ENCODE measurements at places on chromosomes 2 and 18. TPM values are rescaled to one million over a fixed set of nuclear protein-coding genes. Genes with fewer than 3 reads are reported as not detected.
A peak's percentile ranks its signal among the peaks of the same experiment; 100 is the strongest.

Gene CD8B2
- total RNA-seq, result not detected

Gene MIB1
- total RNA-seq, result 23.2 TPM

DNA sequence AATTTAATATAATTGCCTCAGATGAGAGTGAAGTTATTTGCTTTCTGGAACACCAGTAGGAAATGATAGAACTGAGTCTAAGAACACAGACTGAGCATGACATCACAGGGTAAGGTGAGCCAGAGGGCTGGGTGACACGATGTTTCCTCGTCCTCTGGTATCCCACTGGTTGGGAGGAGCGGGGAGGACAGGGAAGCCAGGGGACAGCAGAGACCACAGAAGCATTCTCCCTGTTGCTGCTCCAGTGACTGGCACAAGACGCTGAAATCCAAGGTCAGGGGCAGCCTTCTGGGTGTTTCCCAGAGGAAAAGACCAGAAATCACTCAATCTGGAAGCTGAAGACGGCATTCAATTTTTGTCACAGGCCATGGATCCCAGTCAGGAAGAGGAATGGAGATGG is 363.4 kb upstream of the SOX11 start:
- no peak for DNase-seq
- no peak overlapping the region for H3K4me3 ChIP-seq
- H3K27me3 ChIP-seq, result no peaks in the 10 kb centered on the region
- no peaks in the 10 kb centered on the region for H3K4me1 ChIP-seq
- H3K36me3 ChIP-seq, result no peaks in the 10 kb centered on the region

GRCh38 chr2:219642069-219642454 is 14.6 kb downstream of the SLC4A3 start:
- DNase-seq, result no peak
- H3K4me1 ChIP-seq, result peaks cover 24% of the 10 kb centered on the region
- no peaks in the 10 kb centered on the region for H3K36me3 ChIP-seq
- peak overlapping the region; percentile 1 for H3K27ac ChIP-seq
- H3K4me3 ChIP-seq, result no peak overlapping the region

GRCh38 chr2:233386382-233387041 is 32.2 kb downstream of the DGKD start:
- no peak for DNase-seq
- H3K27ac ChIP-seq, result peak overlapping the region; percentile 92
- no peaks in the 10 kb centered on the region for H3K27me3 ChIP-seq
- H3K4me1 ChIP-seq, result peaks cover 64% of the 10 kb centered on the region

Gene TMX3
- 73.0 TPM for total RNA-seq

GRCh38 chr2:184305105-184305504 is 293.2 kb upstream of the ZNF804A start:
- no peak overlapping the region for H3K27ac ChIP-seq
- no peaks in the 10 kb centered on the region for H3K27me3 ChIP-seq
- no peaks in the 10 kb centered on the region for H3K4me1 ChIP-seq
- no peak for DNase-seq
- H3K36me3 ChIP-seq, result no peaks in the 10 kb centered on the region

Gene DNAJC5G
- not detected for total RNA-seq

DNA sequence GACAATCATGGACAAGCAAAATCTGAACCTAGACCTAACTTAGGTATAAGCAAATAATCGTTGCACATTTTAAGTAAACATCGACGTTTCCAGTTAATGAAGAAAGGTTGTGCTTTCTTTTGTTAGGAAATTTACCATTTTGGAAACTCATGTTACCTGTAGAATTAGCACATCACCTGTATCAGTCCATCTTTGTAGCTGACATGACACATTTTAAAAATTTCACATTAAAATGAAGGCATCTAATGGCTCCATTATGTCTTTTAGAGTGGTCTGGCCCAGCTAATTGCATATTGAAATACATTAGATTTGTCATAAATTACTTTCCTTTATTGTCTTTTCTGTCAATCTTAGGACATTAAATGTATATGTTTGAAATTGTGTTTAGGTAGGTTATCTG is 119.0 kb upstream of the MGAT5 start:
- H3K27me3 ChIP-seq, result no peaks in the 10 kb centered on the region
- H3K4me3 ChIP-seq, result no peak overlapping the region
- no peak for DNase-seq
- H3K36me3 ChIP-seq, result no peaks in the 10 kb centered on the region
- H3K27ac ChIP-seq, result no peak overlapping the region

DNA sequence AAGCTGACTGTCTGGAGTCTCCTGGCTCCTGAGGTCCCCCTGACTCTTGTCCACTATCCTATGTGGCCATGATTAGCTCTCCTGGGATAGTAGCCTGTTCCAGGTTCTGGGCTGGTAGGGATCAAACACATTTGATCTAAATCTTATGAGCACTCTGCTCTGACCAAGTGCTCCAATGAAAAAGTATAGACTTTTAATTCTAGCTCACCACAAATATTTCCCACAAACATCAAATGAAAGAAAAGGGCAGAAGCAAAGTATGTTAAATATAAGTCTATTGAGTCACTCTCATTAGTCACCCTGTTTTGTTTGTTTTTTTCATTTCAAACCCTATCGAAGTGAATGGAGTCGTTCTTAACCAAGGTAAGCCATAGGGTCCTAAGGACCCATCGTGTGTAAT is 39.7 kb upstream of the NEDD4L start:
- no peak overlapping the region for H3K27ac ChIP-seq
- H3K4me1 ChIP-seq, result no peaks in the 10 kb centered on the region
- DNase-seq, result no peak
- no peaks in the 10 kb centered on the region for H3K36me3 ChIP-seq

DNA sequence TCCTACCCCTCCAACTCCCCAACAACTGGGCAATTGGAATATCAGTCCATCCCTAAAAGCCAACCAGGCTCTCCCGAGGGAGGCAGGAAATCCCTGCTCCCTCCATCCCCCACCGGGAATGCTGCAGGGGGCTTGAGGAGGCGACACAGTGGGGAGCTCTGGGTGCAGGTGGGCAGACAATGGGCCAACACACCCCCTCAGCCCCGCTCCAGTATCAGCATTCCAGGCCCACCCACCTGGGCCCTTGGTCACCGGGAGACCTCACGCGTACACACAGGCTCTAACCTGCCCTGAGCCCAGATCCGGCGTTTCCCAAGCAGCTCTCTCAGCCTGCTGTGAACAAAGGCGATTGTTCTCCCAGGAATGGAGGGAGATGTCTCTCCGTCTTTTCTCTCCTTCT is 37.6 kb upstream of the FZD7 start:
- no peaks in the 10 kb centered on the region for H3K36me3 ChIP-seq
- H3K27ac ChIP-seq, result no peak overlapping the region
- H3K27me3 ChIP-seq, result no peaks in the 10 kb centered on the region

GRCh38 chr2:240498171-240498957 is 59.4 kb downstream of the ANKMY1 start:
- H3K27ac ChIP-seq, result no peak overlapping the region
- no peak for DNase-seq
- peaks cover 55% of the 10 kb centered on the region for H3K36me3 ChIP-seq

- peak; percentile 82 for DNase-seq
- H3K4me3 ChIP-seq, result no peak overlapping the region
- H3K36me3 ChIP-seq, result peaks cover 33% of the 10 kb centered on the region
- H3K27ac ChIP-seq, result no peak overlapping the region
- H3K4me1 ChIP-seq, result no peaks in the 10 kb centered on the region
Observed at GRCh38 chr2:240626531-240627300, 1.4 kb downstream of the GPR35 start.

DNA sequence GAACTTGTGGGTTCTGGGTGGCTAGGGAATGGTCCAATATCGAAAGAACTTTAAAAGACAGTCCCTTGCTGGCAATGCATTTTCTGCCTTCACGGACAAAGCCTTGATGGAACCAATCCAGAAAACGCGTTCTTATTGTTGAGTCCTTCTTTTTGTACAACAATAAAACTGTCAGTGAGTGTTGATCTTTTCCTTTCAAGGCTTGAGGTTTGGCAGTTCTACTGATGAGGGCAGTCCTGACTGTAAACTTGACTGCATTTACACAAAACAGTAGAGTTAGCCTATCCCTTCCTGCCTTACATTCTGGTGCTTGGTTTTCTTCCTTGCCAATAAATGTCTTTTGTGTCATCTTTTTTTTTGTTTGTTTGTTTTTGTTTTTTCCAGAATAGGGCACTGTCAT is 2.5 kb upstream of the UGT1A7 start:
- H3K4me3 ChIP-seq, result no peak overlapping the region
- H3K4me1 ChIP-seq, result no peaks in the 10 kb centered on the region
- no peak overlapping the region for H3K27ac ChIP-seq
- no peak for DNase-seq
- H3K27me3 ChIP-seq, result no peaks in the 10 kb centered on the region

- no peaks in the 10 kb centered on the region for H3K27me3 ChIP-seq
- no peak overlapping the region for H3K4me3 ChIP-seq
- H3K27ac ChIP-seq, result no peak overlapping the region
- H3K4me1 ChIP-seq, result no peaks in the 10 kb centered on the region
- H3K36me3 ChIP-seq, result no peaks in the 10 kb centered on the region
Observed at GRCh38 chr18:63553081-63553480, 10.9 kb downstream of the SERPINB12 start.

Gene RGPD4
- total RNA-seq, result not detected

DNA sequence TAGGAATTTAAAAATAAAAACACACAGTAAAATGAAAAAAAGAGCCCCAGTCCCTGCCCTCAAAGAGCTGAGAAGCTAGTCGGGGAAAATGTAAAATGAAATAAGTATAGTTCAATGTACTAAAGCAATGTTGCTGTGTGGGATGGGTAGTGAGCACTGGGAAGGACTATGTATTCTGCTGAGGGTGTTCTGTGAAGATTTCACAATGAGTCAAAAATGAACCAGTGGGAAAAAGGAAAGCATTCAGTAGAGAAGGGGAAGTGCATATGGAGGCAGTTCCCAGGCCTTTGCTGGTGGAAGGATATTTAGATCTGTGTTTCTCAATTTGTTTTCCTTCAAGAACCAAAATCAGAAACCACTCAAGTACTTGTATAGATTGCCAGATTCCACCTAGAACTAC is 1094.7 kb upstream of the KLHL29 start:
- H3K27me3 ChIP-seq, result no peaks in the 10 kb centered on the region
- H3K4me1 ChIP-seq, result no peaks in the 10 kb centered on the region
- DNase-seq, result no peak
- no peak overlapping the region for H3K27ac ChIP-seq
- no peaks in the 10 kb centered on the region for H3K36me3 ChIP-seq

GRCh38 chr2:179107737-179108136 is 57.8 kb upstream of the CCDC141 start:
- H3K27ac ChIP-seq, result no peak overlapping the region
- H3K4me1 ChIP-seq, result peaks cover 32% of the 10 kb centered on the region
- DNase-seq, result no peak
- H3K4me3 ChIP-seq, result no peak overlapping the region
- no peaks in the 10 kb centered on the region for H3K27me3 ChIP-seq
- H3K36me3 ChIP-seq, result peaks cover 48% of the 10 kb centered on the region

Gene GPR155
- 33.9 TPM for total RNA-seq

Gene POTEF
- total RNA-seq, result not detected

GRCh38 chr18:45836242-45837205 is 11.0 kb downstream of the SIGLEC15 start:
- no peak overlapping the region for H3K27ac ChIP-seq
- no peaks in the 10 kb centered on the region for H3K36me3 ChIP-seq
- H3K27me3 ChIP-seq, result peaks cover 16% of the 10 kb centered on the region
- DNase-seq, result no peak
- H3K4me1 ChIP-seq, result peaks cover 30% of the 10 kb centered on the region
- H3K4me3 ChIP-seq, result no peak overlapping the region

DNA sequence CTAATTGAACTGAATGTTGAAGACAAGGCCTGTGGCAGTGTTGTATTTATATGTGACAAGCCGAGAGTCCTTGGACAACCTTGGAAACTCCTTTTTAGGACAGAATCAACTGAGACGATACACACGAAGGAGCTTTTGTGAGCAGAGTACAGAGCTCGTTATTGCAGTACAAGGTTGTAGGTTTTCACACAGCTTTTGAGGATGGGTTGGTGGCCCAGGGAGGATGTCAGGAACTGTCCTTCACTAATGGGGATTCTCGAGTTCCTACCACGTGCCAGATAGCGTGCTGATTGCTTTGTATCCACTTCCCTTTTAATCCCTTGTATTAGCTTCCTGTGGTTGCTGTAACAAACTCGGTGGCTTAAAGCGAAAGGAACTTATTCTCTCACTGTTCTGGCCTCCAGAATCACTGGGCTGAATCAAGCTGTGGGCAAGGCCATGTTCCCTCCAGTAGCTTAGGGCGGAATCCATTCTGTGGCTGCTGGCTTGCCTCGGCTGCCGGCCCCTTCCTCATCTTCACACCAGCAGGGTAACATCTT is 20.2 kb downstream of the INPP4A start:
- peak; percentile 57 for DNase-seq
- H3K27ac ChIP-seq, result peak overlapping the region; percentile 13
- H3K4me3 ChIP-seq, result no peak overlapping the region
- no peaks in the 10 kb centered on the region for H3K27me3 ChIP-seq

Gene CD28
- 4.4 TPM for total RNA-seq

- H3K4me1 ChIP-seq, result peaks cover 20% of the 10 kb centered on the region
- peak overlapping the region; percentile 81 for H3K27ac ChIP-seq
- H3K4me3 ChIP-seq, result no peak overlapping the region
- peaks cover 36% of the 10 kb centered on the region for H3K27me3 ChIP-seq
- DNase-seq, result no peak
Observed at GRCh38 chr2:219415580-219416234, 2.5 kb upstream of the DES start.

GRCh38 chr2:59073286-59073685 is 832.2 kb upstream of the FANCL start:
- no peaks in the 10 kb centered on the region for H3K4me1 ChIP-seq
- H3K36me3 ChIP-seq, result no peaks in the 10 kb centered on the region
- DNase-seq, result no peak
- H3K27ac ChIP-seq, result no peak overlapping the region
- no peaks in the 10 kb centered on the region for H3K27me3 ChIP-seq

DNA sequence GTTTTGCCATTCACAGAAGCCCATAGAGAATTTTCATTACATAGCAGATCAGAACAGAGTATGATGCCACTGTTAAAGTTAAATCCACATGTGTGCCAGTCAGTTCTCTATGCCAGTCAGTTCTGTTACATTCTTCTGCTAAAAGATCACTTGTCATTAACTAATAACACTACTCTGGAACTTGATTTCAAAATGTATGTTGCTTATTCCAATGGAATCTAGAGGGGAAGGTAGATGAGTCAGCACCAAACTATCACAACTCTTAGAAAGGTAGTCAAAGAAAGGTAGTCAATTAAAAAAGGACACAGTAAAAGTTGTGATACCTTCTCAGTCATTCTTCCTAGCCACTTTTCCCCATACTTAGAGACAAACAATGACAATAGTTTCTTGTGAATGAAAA is 1214.4 kb downstream of the LRP1B start:
- H3K27ac ChIP-seq, result no peak overlapping the region
- H3K4me3 ChIP-seq, result no peak overlapping the region
- no peaks in the 10 kb centered on the region for H3K27me3 ChIP-seq
- DNase-seq, result no peak
- no peaks in the 10 kb centered on the region for H3K4me1 ChIP-seq
- no peaks in the 10 kb centered on the region for H3K36me3 ChIP-seq

Gene DCDC2C
- not detected for total RNA-seq

Gene FTCDNL1
- total RNA-seq, result 2.8 TPM

GRCh38 chr2:125373293-125373692 is 1282.7 kb upstream of the GYPC start:
- no peaks in the 10 kb centered on the region for H3K36me3 ChIP-seq
- H3K27ac ChIP-seq, result no peak overlapping the region
- no peak overlapping the region for H3K4me3 ChIP-seq
- H3K4me1 ChIP-seq, result no peaks in the 10 kb centered on the region

Measured in stomach (tissue), 19 donors.